ENCODE measurements at places on chromosomes 7 and 10.

DNA sequence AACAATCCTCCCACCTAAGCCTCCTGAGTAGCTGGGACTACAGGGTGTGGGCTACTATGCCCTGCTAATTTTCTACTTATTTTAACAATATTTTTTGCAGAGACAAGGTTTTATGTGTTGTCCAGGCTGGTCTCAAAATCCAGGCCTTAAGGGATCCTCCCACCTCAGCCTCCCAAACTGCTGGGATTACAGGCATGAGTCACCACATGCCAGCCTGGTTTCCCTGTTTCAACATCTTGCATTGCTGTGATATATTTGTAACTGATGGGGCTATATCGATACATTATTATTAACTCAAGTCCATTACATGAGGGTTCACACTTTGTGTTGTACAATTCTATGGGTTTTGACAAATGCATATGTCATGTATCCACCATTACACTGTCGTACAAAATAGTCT lies 41.9 kb upstream of the OGDHL start:
- DNase-seq, result no peak

- no peak for DNase-seq
Observed at GRCh38 chr7:74617180-74617744, 40.3 kb upstream of the GTF2I start.

- no peak for DNase-seq
Observed at GRCh38 chr10:131804551-131805295, 96.1 kb upstream of the PPP2R2D start.

DNA sequence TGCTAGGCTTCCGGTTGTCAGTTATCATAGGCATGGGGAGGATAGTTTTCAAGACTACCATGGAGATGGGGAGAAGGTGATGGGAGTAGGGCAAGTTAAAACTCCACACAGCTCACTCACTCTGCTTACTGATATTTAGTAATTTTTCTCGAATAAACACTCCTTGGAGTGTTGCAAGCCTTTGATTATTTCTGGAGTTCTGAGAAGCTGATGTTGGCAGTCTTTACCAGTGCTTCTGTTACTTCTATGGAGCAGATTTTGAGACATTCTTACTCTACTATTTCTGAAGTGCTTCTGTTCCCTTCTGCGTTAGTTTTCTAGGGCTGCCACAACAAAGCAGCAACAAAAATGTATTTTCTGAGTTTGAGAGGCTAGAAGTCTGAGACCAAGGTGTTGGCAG lies 104.4 kb downstream of the CH25H start:
- DNase-seq, result no peak

- no peak for DNase-seq
Observed at GRCh38 chr10:49106451-49106850, 8.9 kb downstream of the VSTM4 start.

DNA sequence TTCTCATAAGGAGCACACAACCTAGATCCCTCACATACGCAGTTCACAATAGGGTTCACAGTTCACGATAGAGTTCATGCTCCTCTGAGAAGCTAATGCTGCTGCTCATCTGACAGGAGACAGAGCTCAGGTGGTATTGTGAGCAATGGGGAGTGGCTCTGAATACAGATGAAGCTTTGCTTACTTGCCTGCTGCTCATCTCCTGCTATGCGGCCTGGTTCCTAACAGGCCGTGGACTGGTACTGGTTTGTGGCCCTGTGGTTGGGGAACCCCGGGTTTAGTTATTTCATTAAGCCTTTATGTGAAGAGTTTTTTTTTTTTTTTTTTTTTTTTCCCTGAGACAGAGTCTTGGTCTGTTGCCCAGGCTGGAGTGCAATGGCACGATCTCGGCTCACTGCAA lies 19.4 kb downstream of the SLK start:
- DNase-seq, result no peak

DNA sequence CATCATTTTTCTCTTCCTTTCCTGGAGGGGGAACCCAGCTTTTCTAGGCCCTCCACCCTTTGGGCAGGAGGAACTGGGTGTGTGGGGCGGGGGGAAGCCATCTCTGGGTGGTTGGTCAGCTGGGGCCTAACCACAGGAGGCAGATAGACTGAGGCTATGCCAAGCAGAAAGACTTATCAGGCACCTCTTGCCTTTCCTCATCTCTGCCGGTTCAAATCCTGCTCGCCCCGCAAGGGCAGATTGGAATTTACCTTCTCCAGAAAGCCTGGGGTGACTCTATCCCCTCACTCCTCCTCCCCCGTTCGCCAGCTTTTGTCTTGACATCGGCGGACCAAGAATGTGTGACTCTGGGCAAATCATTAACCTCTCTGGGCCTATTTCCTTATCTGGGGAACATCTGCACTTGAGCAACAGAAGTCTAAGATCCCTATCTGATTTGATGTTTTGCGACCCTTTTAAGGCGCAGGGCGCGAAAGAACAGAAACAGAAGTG lies 584 bp upstream of the GARS1 start:
- DNase-seq, result no peak

GRCh38 chr10:14608381-14609001 lies 166.2 kb downstream of the FAM107B start:
- DNase-seq, result no peak

DNA sequence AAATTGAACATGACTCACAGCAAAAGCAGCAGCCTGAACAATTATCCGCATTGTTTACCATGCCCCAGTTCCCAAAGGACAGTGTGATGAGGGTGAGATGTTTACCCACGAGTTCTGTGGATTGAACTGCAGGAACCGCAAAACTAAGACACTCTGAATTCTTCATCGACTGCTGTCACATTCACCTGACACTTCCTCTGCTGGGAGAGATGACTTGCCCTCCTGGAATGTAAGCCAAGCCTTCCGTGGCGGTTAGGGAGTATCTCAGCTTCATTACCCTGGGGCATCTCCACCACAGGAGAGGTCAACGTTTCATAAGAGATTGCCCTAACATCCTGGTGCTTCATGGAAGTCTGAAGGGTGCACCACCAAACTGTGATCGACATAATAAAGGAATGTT lies 374.6 kb upstream of the ADARB2 start:
- no peak for DNase-seq

- DNase-seq, result no peak
Observed at GRCh38 chr10:4201866-4202825, 417.1 kb upstream of the KLF6 start.

- no peak for DNase-seq
Observed at GRCh38 chr7:150863946-150864345, 11.6 kb downstream of the AOC1 start.

DNA sequence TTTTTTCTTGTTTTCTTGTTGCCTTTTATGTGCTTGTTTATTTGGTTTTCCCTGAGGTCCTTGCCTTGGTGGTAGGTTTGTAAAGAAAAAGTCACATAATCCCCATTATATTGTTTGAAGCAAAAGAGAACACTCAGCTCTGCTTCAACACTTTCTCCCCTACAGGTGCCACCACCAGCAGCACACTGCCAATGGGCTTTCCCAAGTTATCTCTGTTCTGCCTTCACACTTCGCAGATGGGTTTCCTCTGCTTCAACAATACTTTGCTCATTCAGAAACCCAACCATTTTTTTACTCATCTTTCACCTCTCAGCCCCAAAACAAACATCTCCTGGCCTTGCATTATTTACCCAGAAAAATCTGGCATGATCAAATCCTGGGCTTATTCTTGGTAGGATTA lies 375.1 kb upstream of the TEX47 start:
- no peak for DNase-seq

- no peak for DNase-seq
Observed at GRCh38 chr10:46542567-46543465, 13.6 kb downstream of the GPRIN2 start.

DNA sequence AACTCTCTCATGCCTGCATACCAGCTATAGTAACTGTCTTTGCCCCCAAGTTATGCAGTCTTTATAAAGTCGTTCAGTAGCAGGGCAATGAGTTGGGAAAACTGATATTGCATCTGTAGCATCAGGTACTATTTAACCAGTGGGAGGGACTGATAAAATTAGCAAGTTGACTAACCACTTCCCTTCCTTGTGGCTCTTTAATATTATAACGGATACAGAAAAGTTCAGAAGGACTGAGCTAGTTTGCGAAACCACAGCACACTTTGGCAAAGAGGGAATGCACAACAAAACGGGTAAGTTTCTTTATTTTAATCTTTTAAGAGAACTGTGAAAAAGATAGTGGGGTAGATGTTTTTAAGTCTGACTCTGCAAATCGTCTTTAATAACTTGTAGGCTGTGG lies 205.3 kb upstream of the HDAC9 start:
- DNase-seq, result no peak

- no peak for DNase-seq
Observed at GRCh38 chr7:55083206-55083605, 64.4 kb downstream of the EGFR start.

- no peak for DNase-seq
Observed at GRCh38 chr10:98563811-98564210, 117.1 kb upstream of the HPS1 start.

GRCh38 chr7:111229181-111229740 lies 138.3 kb downstream of the LRRN3 start:
- no peak for DNase-seq

DNA sequence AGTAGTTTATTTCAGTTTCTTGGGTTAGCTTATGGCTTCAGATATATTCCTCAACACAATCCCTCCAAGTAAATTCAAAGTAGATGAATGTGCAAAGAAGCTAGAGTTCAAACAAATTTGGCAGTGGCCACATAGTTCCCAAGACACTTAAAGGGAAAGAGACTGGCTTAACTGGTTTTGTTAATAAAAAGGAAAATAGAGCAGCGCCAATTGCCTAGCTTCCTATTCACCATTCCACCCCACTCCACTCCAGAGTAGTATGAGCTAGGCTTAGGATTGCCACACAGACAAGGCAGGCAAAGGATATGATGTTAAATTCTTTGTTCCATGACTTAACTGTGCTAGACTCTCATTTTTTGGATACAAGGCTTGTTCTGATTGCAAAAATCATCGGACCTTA lies 2.0 kb downstream of the XRCC2 start:
- no peak for DNase-seq

GRCh38 chr7:371779-372545 lies 82.0 kb downstream of the FOXL3 start:
- no peak for DNase-seq

DNA sequence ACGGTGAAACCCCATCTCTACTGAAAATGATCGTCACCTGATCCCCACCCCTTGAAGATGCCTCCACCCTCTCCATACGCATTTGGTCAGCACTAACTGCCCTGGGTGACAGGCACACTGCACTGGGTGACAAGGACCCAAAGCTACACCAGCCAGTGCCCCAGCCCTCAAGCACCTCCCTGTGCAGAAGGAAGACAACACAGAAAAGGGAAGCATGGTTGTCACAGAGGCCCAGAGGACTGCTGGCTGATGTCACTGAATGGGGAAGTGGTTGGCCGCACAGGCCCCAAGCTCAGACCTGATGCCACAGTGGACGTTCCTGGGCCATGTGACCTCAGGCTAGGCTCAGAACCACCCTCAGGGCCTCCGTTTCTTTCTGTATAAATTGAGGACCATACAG lies 4.2 kb upstream of the PILRA start:
- no peak for DNase-seq

DNA sequence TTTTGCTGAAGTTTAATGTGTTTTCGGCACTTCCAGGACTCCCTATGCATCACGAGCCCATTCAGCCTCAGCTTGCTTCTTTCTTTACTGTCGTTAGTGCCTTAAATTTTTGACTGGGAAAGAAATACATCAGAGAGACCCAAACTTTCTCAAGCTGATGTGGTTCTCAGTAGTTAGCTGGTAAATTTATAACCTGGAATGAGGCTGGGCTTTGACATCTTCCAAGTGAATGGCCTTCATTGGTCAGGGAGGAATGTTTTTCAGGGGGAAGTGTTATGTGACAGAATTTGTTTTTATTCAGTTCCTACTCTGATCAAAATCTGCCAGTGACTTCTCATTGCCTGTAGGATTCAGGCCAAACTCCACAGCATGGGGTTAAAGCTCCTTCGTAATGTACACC lies 296.9 kb downstream of the SORCS3 start:
- DNase-seq, result no peak

DNA sequence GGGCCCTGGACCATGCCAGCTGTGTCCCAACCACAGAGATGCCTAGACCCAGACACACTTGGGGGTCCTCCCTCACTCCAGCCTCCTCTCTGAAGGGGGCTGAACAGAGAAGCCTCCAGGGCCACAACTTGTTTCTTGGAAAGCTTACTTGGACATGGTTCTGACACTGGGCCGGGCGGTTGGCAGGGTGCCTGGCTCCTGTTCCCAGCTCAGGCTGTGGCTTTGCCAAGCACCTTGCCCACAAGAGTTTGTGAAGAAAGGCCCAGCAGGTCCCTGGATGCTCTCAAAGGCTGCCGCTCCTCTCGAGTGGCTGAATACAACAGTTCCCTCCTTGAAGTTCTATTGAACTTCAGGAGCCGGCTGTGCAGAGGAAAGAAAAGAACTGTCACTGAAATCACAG lies 181.6 kb downstream of the PTPN20 start:
- no peak for DNase-seq

DNA sequence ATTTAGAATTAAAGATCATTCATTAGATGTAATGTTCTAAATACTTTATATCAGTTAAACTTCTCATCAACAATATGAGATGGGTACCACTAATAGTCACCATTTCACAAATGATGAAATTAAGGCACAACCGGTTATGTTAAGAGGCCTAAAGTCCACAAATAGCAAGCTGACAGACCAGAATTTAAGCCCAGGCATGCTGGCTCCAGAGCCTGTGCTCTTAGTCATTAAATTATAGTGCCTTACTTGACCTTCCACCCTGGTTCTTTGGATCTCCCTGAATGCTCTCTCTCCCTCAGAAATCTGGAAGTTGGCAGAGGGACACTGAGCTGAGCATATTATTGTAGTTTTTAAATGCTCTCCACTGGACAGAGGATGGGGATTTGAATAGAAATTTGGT lies 3.6 kb downstream of the LIPN start:
- DNase-seq, result no peak

- no peak for DNase-seq
Observed at GRCh38 chr10:133307776-133308420, 774 bp downstream of the TUBGCP2 start.

GRCh38 chr10:119550827-119551226 lies 8.3 kb upstream of the RGS10 start:
- no peak for DNase-seq

- DNase-seq, result no peak
Observed at GRCh38 chr7:45973725-45974532, 52.9 kb upstream of the IGFBP3 start.
